ENCODE measurements at places on chromosomes 1 and 21.

GRCh38 chr1:184152434-184152898 is 100.9 kb downstream of the TSEN15 start:
- no peak for DNase-seq

DNA sequence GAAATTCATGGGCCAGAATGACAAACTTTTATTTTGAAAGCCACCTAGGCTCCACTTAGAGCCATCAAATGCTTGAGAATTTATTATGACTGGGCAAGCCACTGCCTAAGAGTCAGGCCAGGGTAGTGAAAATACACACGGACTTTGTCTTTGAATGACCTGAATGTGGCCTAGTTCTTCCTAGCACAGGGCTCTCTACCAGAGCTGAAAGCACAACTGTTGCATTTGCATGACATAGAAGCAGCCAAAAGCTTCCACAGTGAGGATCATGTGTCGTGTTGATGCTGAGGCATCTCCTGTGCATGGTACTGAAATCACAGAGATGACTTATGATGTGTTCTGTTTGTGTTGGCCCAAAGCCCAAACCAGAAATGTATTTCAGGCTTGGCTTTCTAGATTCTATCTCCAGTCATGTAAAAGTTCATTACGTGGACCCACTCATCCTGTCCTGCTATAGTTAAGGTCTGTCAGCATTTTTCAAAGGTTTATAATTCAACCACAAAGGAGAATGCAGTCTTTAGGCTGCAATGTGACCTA is 164.0 kb upstream of the UBE2U start:
- DNase-seq = no peak

DNA sequence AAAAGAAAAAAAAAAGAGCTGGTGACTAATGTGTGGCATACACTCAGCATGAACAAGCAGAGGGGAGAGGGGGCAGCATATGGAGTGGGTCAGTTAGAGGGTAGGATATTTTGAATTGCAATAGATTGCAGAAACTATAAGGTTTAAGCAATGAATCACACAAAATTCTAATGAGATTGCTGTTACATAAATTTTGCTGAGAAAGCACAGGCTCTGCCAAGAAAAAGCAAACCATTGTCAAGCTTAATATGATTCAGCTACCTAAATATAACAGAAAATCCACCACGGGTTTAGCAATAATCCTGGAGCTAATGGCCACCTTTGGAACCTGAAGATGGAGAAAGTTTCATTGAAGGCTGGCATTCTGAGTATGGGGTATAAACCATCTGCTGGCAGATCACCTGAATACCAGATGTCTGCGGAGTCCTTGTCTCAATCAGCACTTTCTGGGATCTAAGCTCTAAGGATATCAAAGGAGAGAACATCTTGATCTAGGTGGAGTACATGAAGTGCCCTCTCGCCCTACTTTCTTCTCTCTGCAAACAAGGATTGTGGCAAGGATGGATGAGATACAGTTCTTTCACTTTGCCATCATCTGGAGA is 30.3 kb upstream of the ANGPTL7 start:
- no peak for DNase-seq

- DNase-seq = no peak
These were observed 69.1 kb downstream of the MTR start for GRCh38 chr1:236864211-236864610.

GRCh38 chr1:114015075-114015474 is 35.8 kb downstream of the OLFML3 start:
- no peak for DNase-seq

GRCh38 chr1:86382878-86383277 is 13.2 kb downstream of the ODF2L start:
- no peak for DNase-seq

- DNase-seq = no peak
These were observed 236.0 kb upstream of the POGK start for GRCh38 chr1:166603296-166603695.

- no peak for DNase-seq
These were observed 41.9 kb downstream of the C21orf91 start for GRCh38 chr21:17777072-17777765.

DNA sequence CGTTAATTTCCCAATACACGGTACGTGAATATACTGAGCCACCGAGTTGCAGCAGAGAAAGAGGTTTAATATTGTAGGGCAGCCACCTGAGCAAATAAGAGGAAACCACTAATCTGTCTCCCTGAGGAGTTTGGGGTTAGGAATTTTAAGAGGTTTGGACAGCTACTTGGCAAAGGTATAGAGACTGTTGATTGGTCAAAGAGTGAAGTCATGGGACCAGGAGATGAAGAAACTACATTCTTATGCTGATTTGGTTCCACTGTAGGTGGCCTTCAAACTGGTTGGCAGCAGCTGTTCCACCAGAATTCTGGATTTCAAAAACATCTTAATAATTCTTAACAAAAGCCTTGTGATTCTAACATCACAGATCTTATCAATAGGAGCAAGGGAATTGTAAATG is 485.4 kb upstream of the PRMT6 start:
- no peak for DNase-seq

DNA sequence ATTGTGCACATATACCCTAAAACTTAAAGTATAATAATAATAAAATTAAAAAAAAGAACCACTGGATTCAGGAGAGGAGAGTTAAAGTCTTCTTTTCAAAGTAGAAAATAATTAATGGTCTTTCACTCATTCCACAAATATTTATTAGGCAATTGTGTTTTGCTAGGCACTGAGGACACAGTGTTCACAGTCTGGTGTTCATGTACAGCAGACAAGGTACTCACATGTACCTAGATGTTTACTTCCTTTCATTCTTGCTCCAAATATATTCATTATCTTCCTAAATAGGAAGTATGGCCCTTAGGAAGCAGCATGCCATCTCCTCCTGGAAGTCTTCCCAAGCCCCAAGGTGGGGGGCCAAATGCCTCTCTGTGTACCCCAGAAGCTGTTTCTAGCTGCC is 265.0 kb downstream of the NPHP4 start:
- no peak for DNase-seq

- no peak for DNase-seq
These were observed 122.9 kb upstream of the KRTAP19-8 start for GRCh38 chr21:31161157-31161556.

GRCh38 chr1:241022366-241022765 is 334.6 kb downstream of the RGS7 start:
- no peak for DNase-seq

DNA sequence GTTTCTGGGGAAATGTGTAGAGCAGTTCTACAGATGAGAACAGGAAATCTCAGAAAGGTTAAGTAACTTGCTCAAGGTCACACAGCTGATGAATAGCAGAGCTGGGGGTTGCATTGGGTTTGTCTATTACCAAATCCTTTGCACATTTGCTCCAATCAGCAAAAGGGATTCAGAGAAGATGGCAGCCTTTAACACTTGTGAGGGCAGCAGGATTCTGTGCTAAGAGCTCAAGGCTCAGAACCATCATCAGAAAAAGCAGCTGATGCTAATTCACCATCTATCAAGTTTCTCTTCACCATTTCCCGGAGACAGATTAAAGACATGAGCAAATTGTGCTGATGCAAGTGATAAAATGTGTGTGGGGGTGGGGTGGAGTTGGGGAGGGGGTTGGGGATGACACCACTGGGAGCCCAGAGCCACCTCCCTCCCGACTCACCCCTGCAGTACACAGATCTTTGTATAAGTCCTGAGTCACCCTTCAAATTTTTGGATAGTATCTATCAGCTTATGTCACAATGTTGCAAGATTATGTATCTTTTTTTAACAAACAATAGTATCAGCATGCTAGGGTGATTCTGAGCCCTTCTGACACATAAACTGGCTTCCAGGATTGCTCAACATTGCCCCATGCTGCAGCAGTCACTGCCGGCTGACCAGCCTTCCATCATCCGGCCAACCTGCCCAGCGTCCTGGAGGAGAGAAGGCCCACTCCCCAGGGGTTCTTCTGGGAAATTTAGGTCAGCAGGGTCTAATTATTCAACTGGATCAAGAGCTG is 2.8 kb upstream of the SPSB1 start:
- DNase-seq = peak; percentile 64

DNA sequence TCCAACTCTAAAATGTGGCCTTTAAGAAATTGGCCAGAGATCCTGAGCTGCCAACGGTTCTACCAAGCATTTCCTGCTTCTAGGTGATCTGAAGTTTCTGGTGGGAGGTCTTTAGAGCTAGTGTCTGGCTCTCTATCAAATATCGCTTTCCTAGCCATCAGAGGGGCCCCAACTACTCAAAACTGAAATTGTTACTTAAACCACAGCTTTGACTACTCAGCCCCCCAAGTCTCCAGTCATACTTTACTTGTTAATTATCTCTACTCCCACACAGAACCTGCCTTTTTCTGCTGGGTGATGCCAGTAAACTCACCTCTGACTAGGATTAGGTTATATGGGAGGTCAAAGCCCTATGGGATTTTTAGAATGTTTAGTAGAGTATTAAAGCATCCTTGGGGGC is 95.1 kb downstream of the FASLG start:
- DNase-seq = no peak

DNA sequence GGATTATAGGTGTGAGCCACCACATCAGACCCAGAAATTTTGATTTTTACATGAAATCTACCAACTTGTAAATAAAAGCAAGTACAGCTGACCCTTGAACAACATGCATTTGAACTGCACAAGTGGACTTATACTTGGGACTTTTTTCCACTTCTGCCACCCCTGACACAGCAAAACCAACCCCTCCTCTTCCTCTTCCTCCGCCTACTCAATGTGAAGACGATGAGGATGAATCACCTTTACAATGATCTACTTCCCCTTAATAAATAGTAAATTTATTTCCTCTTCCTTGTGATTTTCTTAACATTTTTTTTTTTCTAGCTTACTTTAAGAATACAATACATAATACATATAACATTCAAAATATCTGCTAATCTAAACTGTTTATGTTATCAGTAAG is 17.5 kb upstream of the YRDC start:
- no peak for DNase-seq

- DNase-seq = no peak
These were observed 91.6 kb downstream of the RGL1 start for GRCh38 chr1:183896466-183897048.

DNA sequence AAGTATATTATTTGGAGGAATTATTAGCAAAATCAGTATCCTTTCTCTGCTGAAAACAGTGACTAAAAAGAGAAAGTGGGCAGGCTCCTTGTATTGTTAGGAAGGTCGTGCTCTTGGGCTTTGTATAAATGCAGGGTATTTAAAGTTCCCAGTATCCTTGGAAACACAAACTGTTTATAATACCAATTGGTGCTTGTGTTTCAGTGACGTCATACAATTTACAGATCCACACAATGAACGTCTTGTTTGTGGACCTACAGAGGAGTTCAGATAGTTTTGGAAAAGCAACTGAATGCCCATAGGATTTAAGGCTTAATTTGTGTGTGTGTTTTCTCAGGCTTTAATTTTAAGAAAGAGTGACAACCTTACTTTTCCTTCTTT is 168.2 kb downstream of the RASAL2 start:
- DNase-seq = no peak
